ENCODE measurements at places on chromosomes 7 and 10.
A peak's percentile ranks its signal among the peaks of the same experiment; 100 is the strongest.

- DNase-seq: no peak
These were observed 250.9 kb downstream of the TWIST1 start for GRCh38 chr7:18866359-18867036.

- no peak for DNase-seq
These were observed 138.2 kb upstream of the TMEM229A start for GRCh38 chr7:124171068-124171467.

GRCh38 chr10:25142116-25142864 is 32.5 kb upstream of the GPR158 start:
- no peak for DNase-seq

DNA sequence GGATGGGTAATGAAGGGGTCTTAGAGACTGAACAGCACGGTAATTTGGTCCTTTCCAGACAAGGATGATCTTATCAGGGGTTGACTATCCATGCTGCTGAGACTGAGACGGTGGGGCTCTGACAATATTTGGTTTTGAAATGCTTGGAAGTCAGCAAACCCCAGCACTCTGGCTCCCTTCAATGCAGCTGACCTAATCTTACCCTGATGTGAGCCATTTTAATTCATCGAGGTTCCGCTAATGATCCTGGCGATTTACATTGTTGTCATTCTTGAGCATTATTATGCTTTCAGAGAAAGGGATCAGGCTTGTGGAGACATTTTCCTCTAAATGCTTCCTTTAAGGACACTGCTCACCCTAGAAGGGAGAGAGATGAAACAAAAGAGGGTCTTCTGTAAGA is 114.6 kb upstream of the BMPER start:
- DNase-seq: no peak

- no peak for DNase-seq
These were observed 10.6 kb upstream of the TLX1 start for GRCh38 chr10:101120520-101120883.

- DNase-seq: no peak
These were observed 371.0 kb downstream of the NRG3 start for GRCh38 chr10:82245906-82246560.

DNA sequence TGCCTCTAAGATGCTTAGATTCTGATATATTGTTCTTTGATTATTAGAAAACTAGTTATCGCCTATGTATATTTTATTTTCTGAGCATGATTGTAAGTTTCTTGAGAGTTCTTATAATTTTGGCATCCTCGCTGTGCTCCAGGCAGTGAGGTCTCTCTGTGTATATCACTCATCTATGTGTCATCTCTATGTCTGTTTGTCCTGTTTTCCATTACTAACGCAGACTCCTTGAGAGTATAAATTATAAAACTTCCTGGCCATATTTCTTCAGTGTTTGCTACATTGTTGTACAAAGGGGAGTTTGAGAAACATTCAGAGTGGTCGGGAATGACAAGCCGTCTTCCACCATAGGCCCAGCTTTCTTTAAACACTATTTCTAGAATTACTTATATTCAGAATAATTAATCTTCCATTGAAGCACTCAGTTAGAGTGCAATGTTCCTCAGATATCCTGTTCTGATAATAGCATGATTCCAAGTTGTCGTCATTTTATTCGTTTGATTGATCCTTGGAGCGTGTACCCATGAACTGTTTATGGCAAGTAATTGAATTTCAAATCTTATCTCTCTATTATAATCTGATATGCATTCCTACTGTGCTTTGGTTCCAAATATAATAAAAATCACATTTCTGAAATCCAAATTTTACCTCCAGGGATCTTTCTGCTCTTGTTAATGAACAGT is 206.6 kb downstream of the BAMBI start:
- DNase-seq: no peak

DNA sequence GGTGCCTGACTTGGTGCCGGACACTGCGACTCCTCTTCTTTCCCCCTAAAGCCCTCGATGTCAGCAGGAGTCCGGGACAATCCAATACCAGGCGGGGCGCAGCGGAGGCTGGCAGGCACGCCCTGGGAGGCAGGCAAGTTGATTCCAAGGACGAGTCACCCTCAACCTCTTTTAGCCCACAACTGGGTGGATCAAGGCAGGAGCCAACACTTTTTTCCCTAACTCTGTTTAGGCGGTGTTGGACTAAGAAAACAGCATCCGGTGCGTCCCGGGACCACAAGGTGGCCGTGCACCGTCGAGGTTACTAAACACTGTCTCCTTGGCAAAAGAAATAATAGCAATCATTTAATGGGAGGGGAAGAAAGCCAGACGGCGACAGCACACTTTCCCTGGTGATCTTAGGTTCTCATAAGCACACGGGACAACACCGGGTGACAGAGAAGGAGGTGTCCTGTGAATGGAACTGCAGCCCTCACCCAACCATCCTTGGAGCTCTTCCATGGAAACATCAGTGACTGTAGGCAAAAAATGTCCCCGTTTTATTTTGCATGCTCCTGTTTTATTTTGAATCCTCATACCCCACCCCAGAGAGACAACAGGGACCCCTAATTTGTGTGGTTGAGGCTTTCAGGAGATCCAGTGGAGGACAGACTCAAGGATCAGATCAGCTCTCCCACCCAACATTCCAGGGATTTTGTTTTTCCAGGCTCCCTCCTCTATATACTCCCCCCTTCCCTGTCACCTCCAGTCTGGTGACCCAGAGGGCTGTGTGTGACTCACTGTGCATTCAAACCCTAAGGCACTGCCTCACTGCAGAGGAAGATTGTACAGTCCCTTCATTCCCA is 1.3 kb upstream of the CALCR start:
- no peak for DNase-seq

- no peak for DNase-seq
These were observed 13.3 kb upstream of the CELF2 start for GRCh38 chr10:11004144-11005077.

- DNase-seq: no peak
These were observed 291.8 kb downstream of the PRKG1 start for GRCh38 chr10:51366044-51366443.

GRCh38 chr10:31055573-31056251 is 24.0 kb upstream of the ZNF438 start:
- DNase-seq: no peak

DNA sequence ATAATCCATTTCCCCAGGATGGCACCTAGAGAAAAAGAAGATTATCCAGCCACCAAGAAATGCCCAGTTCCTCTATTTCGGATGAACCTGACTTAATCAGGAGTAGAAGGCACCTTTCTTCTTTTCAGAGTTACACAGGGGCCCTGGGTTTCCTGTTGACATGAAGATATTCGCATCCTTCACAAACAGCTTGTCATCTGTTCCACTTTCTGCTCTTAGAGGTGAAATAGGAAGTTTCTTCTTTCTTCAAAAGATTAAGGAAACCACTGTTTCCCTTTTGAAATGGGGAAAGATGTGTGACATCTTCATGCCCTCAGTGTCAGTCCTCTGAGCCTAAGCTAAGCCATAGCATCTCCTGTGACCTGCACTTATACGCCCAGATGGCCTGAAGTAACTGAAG is 39.1 kb upstream of the RAB18 start:
- DNase-seq: no peak

DNA sequence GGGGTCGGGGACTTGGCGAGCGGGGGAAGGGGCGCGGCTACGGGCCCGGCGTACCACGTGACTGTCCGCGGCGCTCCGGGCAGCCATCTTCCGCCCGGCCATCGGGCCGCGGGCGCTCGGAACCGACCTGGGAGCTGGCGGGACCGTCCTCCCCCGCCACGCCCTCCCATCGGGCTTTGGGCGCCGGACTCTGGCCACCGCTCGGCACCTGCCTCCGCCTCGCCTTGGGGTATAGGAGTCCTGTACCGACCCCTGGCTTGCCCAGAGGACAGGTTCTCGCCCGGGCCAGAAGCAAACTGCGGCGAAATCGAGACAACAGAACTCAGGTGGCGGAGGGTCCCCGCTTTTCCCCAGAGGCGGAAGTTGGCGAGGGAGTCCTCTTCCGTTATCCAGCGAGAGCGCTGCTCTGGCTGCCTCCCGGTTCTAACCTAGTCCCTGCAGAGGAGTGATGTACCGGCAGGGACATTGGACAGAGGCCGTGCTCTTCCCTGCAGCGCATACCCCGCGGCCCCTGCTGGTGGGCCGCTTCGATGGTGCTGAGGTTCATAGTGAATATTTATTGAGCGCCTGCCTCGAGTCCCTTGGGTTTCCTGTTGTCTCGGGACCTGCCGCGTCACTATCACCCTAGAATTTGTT is 1.2 kb upstream of the SGMS1 start:
- peak; percentile 44 for DNase-seq

DNA sequence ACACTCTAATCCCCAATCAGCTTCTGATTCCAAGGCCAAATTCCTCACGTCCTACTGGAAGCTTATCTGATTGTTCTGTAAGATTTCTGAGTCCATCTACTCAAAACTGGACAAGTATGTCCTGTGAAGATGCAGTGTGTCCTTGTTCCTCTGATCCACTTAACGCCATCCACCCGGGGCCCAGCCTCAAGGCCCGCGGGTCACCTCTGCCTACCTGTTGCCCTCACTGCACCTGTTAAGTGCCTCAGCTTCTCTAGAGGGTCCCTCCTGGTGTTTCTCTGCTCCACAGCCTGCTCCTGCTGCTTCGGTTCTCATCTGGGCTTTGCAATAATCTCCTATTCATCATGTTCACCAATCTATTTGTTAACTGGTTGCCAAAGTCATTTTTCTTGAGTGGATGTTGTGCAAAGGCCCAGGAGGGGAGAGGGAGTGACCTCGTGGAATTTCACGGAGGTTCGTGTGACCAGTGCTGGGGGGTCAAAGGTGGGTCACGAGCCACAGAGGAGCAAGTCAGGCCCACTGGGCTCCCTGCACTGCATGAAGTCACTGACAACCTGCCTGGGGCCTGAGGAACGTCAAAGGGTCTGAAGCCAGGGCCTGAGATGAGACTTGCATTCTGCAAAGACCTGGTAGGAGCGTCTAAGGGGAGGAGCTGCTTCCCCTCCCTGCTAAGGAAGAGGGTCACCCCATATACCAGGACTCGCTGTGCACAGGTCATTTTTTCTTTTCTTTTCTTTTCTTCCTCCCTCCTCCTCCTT is 338.1 kb downstream of the WDR37 start:
- DNase-seq: no peak

DNA sequence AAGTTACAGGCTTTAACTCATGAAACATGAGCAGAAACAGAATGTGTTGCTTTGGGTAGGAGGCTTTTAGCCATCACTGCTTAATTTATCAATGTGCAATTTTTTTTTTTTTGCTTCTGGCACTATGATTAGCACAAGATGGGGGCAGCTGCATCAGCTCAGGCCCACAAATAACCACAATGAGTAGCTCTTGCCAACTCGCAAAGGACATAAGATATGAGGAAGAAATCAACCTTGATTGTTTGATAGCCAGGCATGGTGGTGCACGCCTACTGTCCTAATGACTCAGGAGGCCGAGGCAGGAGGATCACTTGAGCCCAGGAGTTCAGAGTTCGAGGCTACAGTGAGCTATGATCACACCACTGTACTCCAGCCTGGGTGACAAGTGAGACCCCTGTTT is 12.3 kb downstream of the NOD1 start:
- DNase-seq: no peak

DNA sequence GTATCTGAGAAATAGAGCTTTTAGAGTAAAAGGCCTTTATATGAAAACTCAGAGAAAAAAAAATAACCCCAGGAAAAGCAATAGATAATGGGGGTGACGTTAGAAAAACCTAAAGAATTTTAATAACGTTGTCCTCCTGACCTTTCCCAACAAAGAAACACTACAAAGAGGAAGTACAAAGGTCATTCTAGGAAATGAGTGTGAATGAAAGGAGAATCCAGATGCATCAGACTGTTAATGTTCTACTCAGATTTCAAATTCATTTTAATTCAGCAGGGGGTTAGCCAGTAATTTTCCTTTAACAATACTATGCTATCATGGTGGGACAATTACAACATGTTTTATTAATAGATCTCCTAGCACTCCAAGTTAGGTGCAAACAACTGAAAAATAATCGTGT is 73.8 kb upstream of the CDK1 start:
- DNase-seq: no peak

DNA sequence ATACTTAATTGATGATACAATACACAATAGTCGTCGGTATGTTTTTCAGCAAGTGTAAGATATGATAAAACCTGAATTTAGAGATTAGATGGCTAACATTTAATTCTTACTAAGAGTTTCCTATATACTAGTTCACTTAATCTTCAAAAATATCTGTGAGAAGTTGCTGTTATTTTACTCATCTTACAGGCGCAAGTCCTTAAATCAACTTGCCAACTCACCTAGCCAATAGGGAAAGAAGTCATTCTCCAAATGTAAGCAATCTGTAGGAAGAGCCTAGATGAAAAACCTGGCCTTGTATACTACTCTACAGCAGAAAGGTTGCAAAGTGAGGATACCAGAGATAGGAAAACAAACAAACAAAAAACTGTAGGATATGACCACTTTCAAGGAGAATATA is 10.6 kb downstream of the CD36 start:
- DNase-seq: no peak

DNA sequence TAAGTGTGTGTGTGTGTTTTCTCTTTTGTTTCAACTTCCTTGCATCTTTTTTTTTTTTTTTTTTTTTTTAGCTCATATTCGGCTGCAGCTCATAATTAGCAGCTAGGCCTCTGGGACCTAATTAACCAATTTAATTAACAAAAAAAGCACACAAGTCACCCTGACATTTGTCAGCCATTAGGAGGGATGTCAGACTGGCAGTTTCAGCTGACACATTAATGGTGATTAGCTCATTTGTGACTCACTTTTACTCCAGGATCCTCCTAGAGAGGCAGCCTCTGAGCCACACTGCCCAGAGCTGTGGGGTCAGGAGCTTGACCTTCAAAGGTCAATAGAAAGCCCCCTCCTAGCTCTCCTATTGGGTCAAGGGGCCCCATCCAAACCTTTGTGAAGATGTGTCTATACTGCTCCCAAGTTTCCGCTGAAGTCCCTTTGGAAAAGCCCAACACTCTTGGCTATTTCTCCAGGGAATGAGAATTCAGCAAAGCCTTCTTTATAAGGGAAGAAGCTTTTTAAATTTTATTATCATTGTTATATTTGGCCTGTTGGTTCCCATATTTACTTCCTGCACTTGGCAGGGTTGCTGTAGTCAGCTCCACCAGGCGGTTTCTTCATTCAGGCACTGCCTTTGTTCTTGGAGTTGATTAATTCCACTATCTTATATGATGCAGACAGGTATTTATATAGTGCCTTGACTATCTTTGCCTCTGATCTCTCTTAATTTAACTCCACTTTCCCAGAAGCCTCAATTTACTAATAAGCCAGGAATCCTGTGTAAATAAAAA is 109.5 kb upstream of the HABP2 start:
- DNase-seq: no peak

GRCh38 chr10:88253622-88254021 is 329.5 kb downstream of the RNLS start:
- no peak for DNase-seq

Data from stimulated activated CD8-positive, alpha-beta memory T cell treated with anti-CD3 and anti-CD28 coated beads, Interleukin-12 subunit alpha, Interleukin-12 subunit beta, amount 100 ng/mL, for 1 hour (primary cell).